ENCODE measurements at places on chromosomes 13 and 19.

GRCh38 chr13:39760521-39760920 is 105.1 kb downstream of the COG6 start:
- DNase-seq: no peak

DNA sequence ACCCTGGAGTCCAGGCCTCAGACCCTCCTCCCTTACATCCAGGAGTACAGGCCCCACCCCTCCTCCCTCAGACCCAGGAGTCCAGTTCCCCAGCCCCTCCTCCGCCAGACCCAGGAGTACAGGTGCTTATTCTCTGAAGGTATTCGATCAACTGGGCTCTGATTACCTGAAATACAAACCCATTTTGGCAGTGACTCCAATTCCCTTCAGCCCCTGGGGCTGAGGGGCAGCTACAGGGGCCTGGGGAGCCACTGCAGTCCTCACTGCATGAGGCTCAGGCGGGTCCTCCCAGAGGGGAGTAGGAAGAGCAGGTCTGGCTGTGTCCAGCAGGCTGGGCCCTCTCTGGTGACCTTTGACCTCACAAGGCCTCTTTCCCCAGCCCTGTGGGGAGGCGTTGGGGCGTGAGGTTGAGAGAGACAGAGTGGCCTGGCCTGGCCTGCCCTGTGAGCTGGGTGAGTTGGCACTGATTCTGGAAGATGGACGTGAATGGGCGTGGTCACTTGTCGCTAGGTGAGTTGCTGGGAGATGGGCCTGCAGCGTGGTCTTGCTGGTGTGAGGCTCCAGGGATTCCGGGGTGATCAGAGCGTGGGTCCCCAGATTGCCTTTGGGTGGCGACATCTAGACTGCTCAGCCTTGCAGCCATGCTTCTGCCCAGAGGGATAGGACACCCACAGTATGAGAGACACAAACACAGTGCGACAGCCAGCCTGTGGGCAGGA is 3.1 kb downstream of the BCAT2 start:
- no peak for DNase-seq

DNA sequence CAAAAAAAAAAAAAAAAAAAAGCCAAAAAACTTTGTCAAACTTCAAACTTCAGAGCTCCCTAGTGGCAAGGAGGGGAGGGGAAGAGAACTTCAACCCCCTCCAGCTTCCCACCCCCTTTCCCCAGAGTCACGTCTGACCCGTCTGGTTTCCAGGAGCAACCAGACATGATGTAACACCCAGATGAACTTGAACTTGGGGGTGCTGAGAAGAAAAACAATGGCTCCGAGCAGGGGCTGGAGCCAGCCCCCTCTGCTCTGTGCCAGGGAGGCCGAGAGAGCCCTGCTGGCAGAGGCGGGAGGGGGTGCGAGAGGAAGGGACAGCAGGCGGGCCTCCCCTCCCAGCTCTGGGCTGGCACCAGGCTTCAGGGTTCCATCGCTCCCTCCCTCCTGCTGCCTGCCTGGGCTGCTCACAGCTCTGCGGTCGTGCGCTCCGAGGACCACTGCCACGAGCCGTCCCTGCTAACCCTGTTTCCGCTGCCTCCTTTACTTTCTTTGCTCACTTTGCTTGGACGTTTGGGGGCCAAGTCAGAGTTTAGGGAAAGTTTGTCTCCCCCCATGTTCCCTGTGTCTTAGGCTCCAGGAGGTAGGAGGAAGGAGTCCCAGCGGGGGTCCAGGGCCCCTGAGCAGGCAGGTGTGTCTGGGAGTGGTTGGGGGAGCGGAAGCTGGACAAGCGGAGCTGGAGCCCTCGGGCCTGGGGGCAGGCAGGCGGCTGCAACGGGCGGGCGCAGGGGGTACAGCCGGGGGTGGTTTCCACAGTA is 11.1 kb downstream of the LYL1 start:
- peak; percentile 35 for DNase-seq

GRCh38 chr13:28590461-28590860 is 68.5 kb upstream of the POMP start:
- no peak for DNase-seq

DNA sequence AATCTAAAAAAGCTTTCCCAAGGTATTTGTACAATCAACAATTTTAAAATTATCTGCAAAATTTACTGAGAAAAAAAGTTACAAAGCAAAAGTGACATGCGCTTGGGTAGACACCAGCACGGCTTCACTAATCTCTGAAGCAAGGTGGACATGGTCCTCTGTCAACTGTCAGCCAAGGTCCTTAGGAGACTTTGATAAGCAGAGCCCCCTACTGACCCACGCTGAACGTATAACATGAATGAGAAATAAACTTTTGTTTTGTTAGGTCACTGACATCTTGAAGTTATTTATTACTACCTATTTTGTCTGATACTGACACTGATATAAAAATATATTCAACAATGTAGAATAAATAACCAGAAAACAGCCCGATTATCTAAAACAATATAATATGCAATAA is 100.7 kb upstream of the OBI1 start:
- no peak for DNase-seq

- DNase-seq: no peak
These were observed 2.6 kb upstream of the PRX start for GRCh38 chr19:40415768-40416167.

DNA sequence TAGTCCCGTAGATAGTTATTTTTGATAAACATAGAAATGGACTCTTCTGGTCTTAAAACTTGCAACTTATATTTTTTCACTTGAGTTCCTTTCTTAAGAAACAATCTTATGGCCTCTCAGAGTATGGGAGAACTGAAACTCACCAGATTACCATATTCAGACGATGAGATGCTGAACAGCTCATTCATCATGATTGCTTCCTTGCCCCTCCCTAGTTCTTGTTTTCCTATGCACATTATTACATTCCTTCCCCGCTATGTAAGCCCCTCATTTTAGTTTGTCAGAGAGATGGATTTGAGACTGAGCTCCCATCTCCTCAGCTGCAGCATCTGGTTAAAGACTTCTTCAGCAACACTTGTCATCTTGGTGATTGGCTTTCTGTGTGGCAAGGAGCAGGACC is 158.5 kb downstream of the SLITRK6 start:
- no peak for DNase-seq

GRCh38 chr19:4102339-4103079 is 21.4 kb downstream of the MAP2K2 start:
- no peak for DNase-seq

DNA sequence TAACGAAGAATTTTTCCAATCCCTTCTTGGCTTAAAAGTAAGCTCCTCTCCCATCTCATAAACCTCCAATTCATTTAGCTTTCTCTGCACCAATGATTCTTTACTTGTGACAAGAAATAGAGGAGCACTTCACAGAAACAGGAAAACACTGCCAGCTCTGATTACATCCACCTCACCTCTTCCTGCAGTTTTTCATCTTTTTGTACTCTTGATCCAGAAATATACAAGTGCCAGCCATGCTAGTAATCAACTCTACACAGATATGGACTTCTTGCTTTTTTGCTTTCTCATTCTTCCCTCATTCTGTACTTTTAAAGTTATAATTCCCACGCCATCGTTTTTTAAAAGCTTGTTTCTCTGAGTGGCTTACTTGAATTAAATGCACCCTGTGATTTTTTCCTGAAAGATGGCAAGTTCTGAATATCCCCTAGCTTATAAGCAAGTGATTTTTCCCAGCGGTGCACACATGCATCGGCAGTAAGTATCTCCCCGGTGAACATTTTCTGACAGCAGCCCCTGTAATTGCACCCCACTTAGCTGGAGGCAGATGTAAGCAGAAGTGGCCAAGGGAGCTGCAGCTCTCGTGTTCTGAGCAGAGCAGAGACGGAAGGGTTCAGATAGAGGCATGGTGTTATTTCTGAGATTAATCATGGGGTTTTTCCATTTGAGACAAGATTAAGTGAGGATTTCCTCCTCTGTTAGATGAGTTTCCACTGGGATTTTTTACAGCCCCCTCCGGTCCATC is 340.7 kb downstream of the SLC7A1 start:
- no peak for DNase-seq

DNA sequence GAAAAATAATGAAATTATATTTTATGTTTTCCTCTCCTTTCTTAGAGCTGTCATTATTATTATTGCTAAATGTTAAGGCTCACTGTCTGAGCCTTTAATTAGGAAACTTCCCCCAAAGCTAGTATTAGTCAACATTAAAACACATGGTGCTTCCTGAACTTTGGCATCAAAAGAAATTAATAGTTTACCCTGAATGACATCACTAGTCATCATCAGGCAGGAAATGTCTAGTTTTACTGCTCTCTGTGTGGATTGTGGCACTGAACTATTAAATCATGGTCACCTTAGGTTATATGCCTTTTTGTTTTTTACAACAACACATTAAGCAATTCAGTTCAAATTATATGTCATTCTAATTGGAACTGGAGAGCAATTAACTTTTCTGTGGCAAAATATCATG is 595.5 kb downstream of the SLITRK1 start:
- DNase-seq: no peak

DNA sequence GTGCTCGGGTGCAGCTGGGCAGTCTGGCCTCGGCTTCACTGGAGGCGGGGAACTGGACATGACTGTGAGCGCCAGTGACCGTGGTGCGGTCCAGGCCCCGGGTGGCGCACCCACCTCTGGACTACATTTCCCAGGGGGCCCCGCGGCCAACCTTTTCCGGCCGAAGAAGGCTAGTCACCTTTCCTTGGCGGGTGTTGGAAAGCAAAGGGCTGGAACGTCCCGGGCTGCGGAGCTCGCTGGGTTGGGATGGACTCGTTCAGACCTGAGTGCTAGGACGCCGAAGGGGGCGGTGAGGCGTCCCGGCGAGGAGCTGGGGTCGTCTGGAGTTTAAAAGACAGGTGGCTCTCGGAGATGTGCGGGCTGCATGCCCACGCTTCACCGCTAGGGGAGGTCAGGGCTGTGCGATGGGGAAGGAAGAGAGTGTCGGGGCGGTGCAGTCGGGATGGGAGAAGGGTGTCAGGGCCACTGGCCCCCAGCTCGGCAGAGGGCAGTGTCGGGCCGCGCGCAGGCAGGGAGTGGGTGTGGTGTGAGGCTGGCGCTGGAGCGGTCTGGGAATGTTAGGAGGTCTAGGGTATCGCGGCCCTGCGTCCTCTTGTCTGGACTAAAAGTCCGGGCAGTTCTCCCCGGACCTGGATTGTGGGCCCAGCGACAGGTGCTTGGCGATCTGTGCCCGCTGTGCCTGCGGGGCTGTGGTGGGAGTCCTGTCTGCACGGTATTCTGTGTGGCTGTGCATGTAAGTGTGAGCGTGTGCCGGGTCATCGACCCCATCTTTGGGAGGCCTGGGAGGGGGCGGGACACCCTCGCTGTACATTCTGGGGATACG is 57.1 kb downstream of the ZNF568 start:
- peak; percentile 61 for DNase-seq

GRCh38 chr19:2374808-2375207 is 14.7 kb downstream of the TMPRSS9 start:
- no peak for DNase-seq

DNA sequence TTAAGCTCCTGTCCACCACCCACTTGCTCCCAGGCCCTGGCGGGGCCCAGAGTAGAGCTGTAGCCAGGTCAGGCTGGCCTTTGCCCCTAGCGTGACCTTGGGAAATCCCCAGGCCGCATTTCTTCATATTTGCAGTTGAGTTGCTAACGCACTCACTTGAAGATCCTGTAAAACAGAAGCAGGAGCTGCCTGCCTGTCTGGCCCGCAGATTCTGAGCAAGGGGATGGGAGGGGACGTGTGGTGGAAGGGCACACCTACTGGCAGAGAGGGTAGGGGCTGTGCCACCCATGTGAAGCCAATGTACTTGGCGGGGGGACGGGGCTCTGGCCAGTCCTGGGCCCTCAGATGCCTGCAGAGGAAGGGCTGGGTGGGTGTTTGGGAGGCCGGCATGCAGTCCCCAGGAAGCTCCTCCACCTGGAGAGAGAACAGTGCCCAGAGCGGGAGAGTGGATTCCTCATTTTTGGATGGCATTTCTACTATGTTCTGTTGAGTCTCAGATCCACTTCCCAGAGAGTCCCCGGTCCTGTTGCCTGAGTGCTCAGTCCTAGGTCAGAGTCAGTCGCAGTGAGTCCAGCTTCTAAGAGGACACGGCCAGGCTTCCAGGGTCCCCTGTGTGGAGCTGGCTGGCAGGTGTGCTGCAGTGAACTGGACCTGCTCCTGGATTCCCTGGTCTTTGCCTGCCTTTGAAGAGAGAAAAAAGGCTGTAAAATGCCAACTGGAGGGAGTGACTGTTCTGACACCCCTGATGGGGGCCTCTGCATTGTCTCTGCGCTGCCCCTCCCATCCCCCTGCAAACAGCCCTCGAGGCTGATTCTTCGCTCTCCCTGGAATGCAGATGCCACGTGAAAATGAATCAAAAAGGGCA is 62.9 kb downstream of the GGACT start:
- DNase-seq: no peak

- DNase-seq: no peak
These were observed 6.3 kb upstream of the ADAMTS10 start for GRCh38 chr19:8616861-8617260.

GRCh38 chr13:78131811-78132210 is 213.2 kb upstream of the EDNRB start:
- no peak for DNase-seq

GRCh38 chr19:28396287-28396831 is 816.6 kb downstream of the UQCRFS1 start:
- no peak for DNase-seq

GRCh38 chr13:109333893-109334651 is 452.3 kb downstream of the IRS2 start:
- DNase-seq: no peak

Measured in GM04504 (cell line).